ENCODE measurements at places on chromosomes 6 and 20.

GRCh38 chr6:142802124-142802523 is 142.9 kb downstream of the HIVEP2 start:
- no peak for DNase-seq

DNA sequence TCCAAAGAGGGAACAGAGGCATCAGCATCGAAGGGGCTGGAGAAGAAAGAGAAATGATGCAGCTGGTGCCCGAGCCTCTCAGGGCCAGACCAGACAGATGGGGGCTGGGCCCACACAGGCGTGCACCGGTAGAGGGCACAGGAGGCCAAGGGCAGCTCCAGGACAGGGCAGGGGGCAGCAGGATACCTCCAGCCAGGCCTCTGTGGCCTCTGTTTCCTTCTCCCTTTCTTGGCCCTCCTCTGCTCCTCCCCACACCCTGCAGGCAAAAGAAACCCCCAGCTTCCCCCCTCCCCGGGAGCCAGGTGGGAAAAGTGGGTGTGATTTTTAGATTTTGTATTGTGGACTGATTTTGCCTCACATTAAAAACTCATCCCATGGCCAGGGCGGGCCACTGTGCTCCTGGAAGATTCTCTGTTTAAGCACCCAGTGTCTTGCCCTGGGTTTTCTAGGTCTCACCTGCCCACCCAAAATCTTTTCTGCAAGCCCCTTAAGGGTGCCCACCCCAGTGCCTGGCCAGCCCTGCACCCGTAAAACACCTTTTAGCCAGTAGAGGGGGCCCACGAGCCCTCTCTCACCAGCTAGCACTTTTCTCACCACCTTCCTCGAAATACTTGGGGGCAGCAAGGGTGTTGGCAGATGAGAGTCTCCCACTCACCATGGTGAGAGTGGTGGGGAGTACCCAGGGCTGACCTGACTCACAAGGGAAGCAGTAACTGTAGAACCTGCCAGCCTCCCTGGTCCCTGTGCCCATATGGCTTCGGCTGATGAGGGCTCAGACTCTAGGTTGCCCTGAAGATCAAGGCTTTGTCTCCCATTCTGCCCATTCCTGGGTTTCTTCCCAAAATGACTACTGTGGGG is 35.7 kb upstream of the ID1 start:
- DNase-seq: no peak

- DNase-seq: no peak
Measured at GRCh38 chr6:43912598-43913371, 142.8 kb downstream of the VEGFA start.

DNA sequence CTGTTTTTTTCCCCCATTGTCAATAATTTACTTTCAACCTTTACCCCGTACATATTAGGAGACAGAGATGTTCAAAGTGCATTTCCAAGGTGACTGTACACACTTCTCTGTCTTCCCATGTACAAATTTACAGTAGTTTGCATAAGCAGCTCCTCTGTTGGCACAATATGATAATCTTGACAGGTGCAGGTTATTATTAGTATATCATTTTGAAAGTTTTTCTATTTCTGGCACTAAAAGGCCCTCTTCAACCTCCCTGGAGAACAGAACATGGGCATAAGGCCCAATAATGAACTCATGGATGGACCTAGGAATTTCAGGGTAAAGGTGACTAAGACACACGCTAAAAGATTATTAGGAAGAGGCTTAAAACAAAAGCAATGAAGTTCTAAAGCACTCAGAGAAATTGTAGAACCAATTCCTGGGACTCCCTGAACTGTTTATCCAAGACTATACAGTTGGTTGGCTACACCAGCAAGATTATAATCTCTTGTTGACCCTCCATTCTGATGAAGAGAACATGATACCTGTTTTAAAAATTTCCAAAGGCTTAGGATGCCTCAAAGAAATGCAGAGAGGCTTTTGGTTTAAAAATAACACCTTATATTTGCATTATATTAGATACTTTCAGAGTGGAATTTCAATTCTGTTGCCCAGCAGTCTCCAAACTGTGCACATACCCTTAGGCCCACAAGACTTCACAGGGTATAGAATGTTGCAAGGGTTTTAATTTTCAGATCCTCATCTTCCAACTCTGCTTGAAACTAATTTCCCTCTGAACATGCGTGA is 1.1 kb downstream of the AIG1 start:
- DNase-seq: no peak

DNA sequence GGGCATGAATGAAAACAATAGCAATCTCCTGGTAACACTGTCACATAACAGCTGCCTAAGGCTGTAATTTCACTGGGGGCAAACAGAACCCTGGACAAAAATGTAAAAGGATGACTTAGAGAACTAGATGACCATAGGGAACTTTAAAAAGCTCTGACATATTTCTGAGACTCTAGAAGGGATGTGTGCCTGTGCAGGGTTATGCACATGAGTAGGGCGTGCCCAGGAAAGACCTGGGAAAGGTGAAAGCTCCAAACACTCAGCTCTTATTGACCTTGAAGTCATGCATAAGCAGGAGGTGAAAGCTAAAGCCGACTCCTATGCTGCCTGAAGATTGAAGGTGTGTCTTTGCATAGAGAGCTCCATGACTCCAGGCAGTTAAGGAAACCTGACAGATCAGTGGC is 118.4 kb upstream of the BTBD3 start:
- peak; percentile 40 for DNase-seq

GRCh38 chr20:35849706-35850105 is 77.9 kb downstream of the PHF20 start:
- DNase-seq: no peak

GRCh38 chr6:99530627-99531026 is 15.4 kb upstream of the USP45 start:
- DNase-seq: no peak

GRCh38 chr6:89251976-89252375 is 34.8 kb upstream of the GABRR1 start:
- no peak for DNase-seq

DNA sequence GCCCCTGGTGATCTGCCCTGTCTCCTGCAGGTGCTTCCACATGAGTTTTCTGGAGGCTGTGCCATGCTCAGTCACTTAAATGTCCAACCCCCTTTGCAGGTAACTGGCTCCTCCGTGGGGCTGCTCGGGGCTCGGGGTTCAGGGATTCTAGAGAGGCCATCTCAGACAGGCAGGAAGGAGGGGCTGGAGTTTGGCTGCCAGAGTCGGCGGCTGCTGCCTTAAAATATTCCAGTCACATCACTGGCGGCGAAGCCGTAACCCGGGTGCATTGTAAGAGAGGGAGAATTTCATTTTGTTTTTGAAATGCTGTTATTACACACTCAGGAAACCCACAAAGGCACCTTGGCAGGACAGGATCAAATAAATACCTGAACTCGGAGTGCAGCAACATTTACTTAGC is 212.9 kb upstream of the PMEPA1 start:
- DNase-seq: no peak

GRCh38 chr6:128206610-128207426 is 306.0 kb upstream of the THEMIS start:
- DNase-seq: no peak

GRCh38 chr6:149862922-149863697 is 1.0 kb downstream of the LRP11 start:
- DNase-seq: no peak

DNA sequence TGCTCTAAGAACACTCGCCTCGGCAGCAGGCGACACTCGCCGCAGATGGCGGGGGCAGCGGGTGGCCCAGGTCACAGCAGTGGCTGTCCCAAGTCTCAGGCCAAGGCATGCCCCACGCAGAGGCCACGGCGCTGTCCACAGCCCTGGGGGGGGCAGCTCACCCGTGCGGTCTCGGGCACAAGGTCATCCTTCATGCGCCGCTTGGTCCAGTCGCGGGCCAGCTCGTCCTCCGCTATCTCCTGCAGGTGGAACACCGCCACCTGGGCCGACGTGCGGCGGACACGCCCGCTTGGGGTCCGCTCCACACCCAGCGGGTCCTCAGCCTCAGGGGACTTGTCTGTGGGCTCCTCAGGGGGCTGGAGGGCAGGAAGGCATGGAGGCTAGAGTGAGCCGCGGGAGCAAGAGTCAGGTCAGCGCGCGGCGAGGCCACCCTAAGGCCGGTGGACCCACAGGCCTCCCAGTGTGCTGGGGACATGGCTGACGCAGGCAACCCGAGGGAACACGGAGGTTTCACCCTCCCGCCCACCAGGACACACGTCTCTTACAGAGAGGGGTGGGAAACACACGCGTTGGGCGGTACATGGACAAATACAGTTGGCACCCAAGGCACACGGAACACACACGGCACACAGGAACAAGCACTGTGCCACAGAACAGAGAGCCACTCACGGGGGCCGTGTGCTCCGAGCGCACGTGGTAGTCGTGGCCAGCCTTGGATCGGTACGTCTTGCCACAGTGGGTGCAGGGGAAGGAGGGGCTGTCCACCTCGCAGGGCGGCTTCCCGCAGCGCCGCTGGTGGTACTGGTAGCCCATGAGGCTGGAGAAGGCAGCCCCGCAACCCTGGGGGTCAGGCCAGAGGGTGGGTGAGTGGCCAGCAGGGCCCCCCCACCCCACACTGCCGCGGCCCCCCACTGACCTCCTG is 6.5 kb upstream of the UCKL1 start:
- no peak for DNase-seq

DNA sequence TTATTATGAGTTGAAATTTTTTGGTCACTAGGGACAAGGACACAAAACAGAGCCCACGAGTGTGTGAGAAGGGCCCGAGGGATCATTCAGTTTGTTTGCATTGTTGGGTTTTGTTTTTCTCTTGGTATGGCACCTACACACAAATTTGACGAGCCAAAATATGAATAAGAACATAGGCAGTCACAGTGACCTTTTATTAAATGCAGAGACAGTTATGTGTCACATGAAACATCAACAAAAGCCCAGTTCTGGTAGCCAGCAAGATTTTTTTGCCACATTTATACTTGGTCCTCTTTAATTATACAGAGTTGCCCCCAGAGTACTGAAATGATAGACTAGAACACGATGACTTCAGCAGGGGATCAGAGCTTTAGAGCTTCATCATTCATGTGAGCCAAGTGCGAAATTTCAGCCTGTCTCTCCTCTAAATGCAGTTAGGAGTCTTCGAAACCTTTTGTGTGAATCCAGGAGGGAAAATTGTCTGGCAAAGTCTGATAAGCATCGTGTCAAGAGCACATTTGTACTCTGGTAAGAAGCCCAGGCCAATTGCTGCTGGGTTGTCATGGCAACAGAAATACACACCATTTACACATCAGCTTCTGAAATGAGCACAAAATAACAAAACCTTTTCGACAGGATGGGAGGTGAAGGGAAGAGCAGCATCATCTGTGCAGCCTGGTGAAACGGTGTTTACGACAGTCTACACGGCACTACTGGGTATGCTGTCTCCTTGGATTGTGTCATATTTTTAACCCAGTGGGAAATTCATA is 79.2 kb upstream of the RIPOR2 start:
- no peak for DNase-seq

DNA sequence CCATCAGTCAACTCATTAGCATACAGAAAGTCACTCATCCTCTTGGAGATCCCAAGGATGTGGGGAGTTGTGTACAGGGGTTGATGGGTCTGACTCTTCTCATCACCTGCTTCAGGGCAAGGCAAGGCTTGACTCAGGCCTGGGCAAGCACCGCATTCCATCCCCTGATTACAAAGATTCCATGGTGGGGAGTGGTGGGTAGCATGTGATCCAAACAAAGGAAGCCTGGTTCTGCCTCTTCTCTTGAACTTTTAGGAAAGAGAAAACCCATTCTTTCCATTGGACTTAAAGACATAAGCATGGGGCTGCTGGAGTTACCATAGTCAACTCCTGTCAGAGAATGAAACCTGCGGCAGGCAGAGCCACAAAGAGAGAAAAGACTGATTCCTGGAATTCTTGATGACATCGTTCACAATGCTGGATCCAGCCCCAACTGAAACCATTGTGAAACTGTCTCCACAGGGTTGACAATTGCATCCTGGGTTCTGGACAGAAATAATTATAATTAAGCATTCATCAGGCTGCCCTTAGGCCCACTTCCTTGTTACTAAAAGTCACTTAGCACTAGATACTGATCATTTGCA is 235.8 kb upstream of the KCNG1 start:
- no peak for DNase-seq

DNA sequence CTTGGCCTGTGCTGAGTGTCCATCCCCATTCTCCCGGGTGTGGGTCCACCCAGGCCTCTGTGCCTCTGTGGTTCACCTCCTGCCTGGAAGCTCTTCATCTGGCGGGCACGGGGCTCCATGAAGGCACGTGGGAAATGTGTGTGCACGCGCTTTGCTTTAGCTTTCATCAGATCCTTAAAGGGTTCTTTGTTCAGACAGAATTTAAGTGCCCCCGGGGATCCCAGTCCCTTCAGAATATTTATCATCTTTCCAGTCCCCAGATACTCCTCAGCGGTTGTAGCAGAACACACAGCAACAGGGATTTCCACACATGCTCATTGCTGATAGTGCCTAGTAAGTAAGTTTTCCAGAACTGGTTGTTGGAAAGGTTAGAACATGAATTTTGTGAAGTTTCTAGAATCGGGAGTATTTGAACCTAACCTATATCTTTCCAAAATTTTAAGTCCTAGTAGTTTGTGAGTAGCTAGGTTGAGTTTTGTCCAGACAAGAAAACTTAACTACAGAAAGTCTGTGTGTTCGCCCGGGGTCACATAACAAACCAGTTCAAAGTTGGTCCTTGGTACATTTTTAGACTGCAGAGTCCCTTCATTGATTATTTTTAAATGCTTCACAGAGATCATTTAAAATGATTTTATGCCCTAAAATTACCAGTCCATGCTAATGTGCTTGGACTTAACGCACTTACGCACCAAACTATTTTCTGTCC is 67.7 kb downstream of the RPP40 start:
- DNase-seq: no peak

DNA sequence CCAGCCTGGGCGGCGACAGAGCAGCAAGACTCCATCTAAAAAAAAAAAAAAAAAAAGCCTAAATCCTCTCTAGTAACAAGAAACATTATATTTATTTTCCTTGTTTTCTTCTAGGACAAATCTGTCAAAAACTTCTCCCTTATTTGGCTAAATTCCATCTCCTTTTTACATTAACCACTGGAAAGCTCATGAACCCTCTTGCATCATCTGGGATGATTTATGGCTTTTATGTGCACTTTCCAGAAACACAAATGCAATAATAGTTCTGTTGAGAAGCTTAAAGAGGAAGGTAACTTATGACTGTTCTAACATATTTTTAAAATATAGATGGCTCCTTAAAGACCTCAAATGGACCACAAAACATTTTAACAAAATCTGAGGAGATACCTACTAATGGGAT is 526.1 kb upstream of the SPTLC3 start:
- DNase-seq: no peak

DNA sequence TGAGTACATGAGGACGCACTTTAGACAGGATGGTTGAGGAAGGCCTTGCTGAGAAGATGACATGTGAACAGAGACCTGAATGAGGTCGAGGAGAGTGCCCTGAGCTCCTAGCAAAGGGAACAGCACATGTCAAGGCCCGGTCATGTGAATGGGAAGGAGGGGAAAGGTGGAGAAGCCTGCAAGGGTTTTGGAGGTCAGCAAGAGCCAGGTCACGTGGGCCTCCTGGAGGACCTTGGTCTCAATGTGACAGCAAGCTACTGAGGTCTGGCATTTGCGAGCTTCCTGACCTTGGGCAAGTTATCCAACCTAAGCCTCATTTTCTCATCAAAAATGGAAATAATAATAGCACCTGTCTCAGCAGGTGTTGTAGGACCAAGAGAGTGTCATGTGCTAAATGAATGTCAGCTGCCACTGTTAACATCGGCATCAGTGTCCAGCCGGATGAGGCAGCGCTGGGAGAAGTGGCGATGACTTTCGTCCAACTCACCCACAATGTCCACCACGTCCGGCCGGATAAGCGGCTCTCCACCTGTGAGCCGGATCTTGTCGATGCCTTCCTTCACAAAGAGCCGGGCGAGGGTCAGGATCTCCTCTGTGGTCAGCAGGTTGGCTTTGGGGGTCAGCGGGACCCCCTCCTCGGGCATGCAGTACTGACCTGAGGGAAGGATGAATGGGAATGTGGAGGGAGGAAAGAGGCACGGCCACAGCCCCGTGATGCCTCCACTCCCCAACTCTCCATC is 8.9 kb downstream of the MOCS1 start:
- no peak for DNase-seq

Data from NCI-H1417 treated with DMSO at 0.1 percent for 48 hours (cell line).